Activated CD4-positive, CD25-positive, alpha-beta regulatory T cell (primary cell): ENCODE measurements at places on chromosomes 4 and X.

- no peak for DNase-seq
Measured at GRCh38 chr4:139791681-139792080, 126.1 kb downstream of the MGST2 start.

- DNase-seq = no peak
Measured at GRCh38 chr4:39054497-39054896, 7.5 kb upstream of the KLHL5 start.

GRCh38 chrX:86369847-86370630 is 221.8 kb downstream of the DACH2 start:
- no peak for DNase-seq

DNA sequence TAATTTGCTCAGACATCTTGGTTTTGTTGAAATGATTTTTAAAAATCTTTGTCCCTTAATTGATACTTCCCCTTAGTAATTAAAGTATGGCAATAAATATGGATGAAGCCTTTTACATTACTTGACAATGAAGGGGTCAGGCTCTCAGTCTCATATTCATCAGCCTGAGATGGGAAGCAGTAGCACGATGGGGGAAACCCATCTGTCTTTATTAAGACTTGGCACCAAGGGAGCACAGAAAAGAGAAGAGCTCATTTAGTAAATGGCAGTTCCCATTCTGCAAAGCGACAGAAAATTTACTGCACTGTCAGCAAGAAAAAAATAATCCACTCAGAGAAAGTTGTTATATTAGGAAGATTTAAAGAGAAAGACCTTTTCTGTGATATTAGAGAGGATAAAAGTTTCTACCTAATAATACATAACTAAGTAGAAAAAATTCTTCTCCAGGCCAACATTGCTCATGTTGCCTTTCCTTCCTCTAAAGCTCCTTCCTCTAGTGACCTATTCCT is 7.9 kb upstream of the SERTM2 start:
- no peak for DNase-seq

GRCh38 chr4:189787216-189788031 is 153.2 kb upstream of the FRG1 start:
- no peak for DNase-seq

GRCh38 chr4:140253556-140254027 is 99.6 kb upstream of the MAML3 start:
- DNase-seq = no peak

GRCh38 chr4:47215759-47216158 is 184.4 kb downstream of the GABRB1 start:
- no peak for DNase-seq

GRCh38 chr4:100511896-100512295 is 5.9 kb downstream of the EMCN start:
- no peak for DNase-seq

- DNase-seq = no peak
Measured at GRCh38 chr4:18689308-18690115, 668.0 kb upstream of the LCORL start.

- DNase-seq = no peak
Measured at GRCh38 chrX:13685126-13685763, 3.7 kb upstream of the RAB9A start.

- no peak for DNase-seq
Measured at GRCh38 chr4:128658214-128658631, 151.3 kb upstream of the JADE1 start.

DNA sequence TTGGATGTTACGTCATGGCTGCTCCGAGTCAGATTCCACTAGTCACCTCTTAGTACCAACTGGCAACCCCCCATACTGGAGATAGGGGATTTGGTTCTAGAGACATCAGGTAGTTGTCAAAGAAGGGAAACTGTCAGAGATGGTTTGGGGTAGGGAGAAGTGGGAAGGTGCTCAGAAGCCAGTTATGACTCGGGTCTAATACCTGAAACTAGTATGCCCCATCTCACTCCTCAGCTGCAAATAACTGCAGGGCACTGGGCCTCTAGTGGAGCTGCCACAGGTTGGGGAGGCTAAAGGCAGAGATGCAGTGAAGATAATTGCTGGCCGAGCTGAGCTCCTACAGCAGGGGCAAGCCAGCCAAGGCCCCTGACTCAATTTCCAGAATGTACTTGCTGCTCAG is 30.0 kb downstream of the OTUD6A start:
- no peak for DNase-seq

GRCh38 chr4:181194096-181194495 is 1049.1 kb upstream of the TENM3 start:
- DNase-seq = no peak

DNA sequence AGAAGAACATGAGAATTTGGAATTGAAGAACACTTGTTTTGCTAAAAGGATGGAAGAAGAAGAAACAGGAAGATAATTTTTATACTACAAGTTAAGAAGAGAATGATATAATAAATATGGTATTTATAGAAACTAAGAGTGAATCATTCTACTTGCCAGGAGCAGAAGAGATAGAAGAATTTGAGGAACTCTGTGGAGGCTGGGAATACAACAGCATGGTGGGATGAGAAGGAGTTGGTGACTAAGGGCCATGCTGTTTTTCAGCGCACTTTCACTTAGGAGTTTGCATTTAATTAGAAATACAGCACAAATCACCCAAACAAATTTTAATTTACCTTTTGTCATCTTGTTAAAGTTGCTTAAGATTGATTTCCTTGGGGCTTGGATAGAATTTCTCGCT is 20.5 kb downstream of the HADH start:
- no peak for DNase-seq

- DNase-seq = no peak
Measured at GRCh38 chr4:35643661-35644060, 600.7 kb downstream of the ARAP2 start.

DNA sequence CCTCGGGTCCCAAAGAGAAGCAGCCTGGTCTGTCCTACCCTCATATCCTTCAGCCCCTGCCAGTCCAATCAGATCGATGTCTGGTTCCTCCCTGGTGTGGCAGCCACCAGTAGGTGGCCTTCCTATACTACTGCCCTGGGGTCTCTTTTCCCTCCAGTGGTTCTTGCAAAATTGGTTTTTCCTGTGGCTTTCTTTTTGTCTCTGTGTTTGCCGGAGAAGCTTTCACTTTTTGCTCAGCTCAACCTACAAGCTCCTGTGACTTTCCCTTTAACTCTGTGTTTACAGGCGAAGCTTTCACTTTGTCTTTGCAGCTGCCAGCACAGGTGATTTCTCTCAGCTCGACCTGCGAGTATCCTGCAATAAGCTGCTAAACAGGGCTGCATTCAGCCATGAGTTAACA is 46.8 kb downstream of the UGT2A3 start:
- no peak for DNase-seq

- no peak for DNase-seq
Measured at GRCh38 chrX:39275500-39276068, 474.3 kb downstream of the MID1IP1 start.

GRCh38 chr4:135290136-135290535 is 1088.5 kb upstream of the PABPC4L start:
- DNase-seq = no peak

DNA sequence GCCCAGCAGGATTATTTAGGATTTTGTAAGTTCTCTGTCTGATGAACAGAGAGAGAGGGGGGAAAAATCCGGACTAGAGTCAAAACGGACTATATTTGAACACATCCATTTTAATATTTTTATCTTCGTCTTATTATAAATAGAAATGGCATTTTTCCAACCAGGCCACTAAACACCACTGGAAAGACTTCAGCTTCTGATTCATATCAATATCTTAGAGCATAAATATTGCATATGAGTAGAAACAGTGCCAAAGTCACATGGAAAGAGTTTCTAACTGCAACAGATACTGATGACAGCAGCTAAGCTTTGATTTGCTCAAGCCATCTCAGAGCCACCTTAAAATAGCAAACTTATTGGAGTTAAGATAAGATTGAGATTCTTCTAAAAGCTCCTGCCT is 456 bp downstream of the PPARGC1A start:
- no peak for DNase-seq

GRCh38 chr4:53576676-53577372 is 14.5 kb downstream of the LNX1 start:
- no peak for DNase-seq

- no peak for DNase-seq
Measured at GRCh38 chrX:130393451-130394074, 8.1 kb upstream of the GPR119 start.

DNA sequence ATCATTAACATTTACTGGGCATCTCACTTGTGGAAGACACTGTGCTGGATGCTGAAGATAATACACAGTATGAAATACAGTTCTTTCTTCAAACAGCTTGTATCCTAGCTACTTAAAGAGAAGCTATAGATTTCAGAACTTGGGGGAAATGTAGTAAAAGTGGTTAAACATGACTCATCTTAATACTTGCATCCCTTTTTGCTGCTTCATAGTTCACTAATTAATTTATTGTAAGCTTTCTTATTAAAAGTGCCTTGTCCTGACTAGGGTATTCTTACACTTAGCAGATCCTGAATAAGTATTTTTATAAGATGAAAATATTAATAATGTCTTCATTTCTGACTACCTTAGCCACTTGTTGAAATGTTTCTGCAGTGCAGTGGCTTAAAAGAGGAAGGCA is 132.8 kb upstream of the STIM2 start:
- DNase-seq = no peak

DNA sequence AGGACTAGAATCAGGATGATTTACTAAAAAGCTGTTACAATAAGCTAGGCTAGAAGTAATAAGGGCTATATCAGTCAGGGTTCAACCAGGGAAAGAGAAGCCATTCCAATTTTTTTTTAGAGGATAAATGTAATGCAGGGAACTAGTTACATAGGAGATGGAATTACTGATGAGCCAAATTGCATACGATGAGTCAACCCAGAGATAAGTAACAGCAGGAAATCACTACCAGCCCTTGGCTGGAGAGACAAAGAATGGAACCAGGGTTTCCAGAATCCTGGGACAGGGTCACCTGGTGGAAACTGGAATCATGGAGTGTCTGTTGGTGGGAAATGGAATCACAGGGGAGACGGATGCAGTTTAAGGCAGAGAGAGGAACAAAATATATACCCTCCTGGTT is 13.1 kb upstream of the MAGEA4 start:
- no peak for DNase-seq

GRCh38 chr4:44760142-44760898 is 34.0 kb upstream of the GNPDA2 start:
- DNase-seq = no peak

GRCh38 chr4:177051473-177052060 is 258.1 kb upstream of the NEIL3 start:
- DNase-seq = no peak
